ENCODE measurements at places on chromosomes 11 and 22. TPM values are rescaled to one million over a fixed set of nuclear protein-coding genes. Genes with fewer than 3 reads are reported as not detected.

LINC01488 gene
- not detected for polyA plus RNA-seq

GRAP2 gene
- polyA plus RNA-seq: 0.13 TPM

CCT8L2 gene
- not detected for polyA plus RNA-seq

CCDC15 gene
- 0.91 TPM for polyA plus RNA-seq

BEST1 gene
- polyA plus RNA-seq: 0.30 TPM

GRIA4 gene
- not detected for polyA plus RNA-seq

VPREB3 gene
- polyA plus RNA-seq: not detected

CHRDL2 gene
- not detected for polyA plus RNA-seq

MMP8 gene
- not detected for polyA plus RNA-seq
